Stimulated activated CD4-positive, alpha-beta T cell treated with anti-CD3 and anti-CD28 coated beads, TNF-alpha, amount 100 ng/mL, for 48 hours (primary cell): ENCODE measurements at places on chromosomes 6 and 20.

DNA sequence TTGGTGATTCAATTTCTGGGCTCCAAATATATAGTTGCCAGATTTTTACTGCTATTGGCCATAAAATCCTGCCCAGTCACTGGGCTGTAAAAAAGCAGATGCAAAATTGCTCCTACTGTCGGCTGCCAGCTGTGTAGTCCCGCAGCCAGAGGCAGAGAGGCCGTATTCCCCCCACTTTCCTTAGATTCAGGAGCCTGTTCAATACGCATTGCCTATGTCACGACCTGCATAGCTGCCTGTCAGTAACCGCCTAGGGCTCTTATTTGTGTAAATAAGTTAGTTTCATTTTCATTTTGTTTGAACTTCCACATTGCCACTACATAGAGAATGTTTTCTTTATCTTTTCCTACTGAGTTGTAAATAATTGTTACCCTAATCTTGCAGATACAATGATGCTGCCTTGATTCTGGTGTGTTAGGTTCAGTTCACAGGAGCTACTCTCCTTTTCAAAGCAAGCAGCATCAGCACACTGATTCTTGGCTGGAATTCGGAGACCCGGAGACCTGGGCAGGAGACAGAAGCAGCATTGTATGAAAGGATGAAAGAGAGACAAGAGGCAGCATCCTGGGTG lies 46.0 kb upstream of the UST start:
- no peak for DNase-seq

GRCh38 chr6:293193-294174 lies 1.2 kb downstream of the DUSP22 start:
- DNase-seq, result no peak

GRCh38 chr6:71250099-71250602 lies 38.5 kb upstream of the OGFRL1 start:
- no peak for DNase-seq

GRCh38 chr20:9179193-9179802 lies 110.4 kb downstream of the PLCB4 start:
- no peak for DNase-seq

DNA sequence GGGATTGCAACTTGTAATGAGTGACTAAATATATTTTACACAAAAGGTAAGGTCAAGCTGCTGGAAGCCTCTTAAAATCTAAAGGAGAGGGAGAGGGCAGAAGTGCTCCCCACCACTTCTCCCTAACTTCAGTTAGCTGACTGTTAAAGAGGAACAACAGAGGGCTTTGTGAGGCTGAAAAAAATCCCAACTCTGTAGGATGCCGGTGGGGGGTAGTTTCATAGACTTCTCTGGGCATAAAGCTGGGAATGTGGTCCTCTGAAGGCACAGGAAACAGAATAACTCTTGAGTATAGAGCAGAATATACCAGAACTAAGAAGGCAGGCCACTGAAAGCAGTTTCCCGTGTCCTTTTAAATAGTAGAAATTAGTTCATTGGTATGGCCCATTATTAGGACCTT lies 71.6 kb downstream of the KIF6 start:
- no peak for DNase-seq
